ENCODE measurements at places on chromosomes 5 and 9.

- no peak for DNase-seq
Observed at GRCh38 chr5:137453483-137454080, 45.5 kb downstream of the SPOCK1 start.

GRCh38 chr9:69617006-69617405 is 55.2 kb downstream of the APBA1 start:
- DNase-seq = no peak

GRCh38 chr9:131732061-131732526 is 7.8 kb downstream of the RAPGEF1 start:
- DNase-seq = no peak

DNA sequence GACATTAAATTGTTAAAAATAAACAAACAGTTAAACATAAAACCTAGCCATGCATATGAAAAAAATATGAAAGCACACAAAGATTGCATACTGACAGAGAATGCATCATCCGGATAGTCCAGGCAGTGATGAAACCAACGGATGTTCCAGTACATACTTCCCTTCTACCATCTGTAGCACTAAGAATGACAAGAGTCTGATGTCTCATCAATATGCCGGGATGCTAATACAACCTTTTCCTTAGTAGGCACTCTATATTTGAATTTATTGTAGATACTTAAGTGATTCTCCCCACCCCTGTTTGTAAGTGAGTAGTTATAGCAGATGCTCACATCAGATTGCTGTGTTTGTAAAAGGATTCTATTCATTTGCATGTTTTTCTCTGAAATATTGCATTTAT is 571.2 kb upstream of the WWC1 start:
- no peak for DNase-seq

- DNase-seq = peak; percentile 50
Observed at GRCh38 chr5:157603333-157604190, 28.0 kb upstream of the ADAM19 start.

GRCh38 chr5:33167541-33167940 is 273.2 kb upstream of the TARS1 start:
- DNase-seq = no peak

- DNase-seq = no peak
Observed at GRCh38 chr9:76292658-76293057, 101.6 kb downstream of the RFK start.

DNA sequence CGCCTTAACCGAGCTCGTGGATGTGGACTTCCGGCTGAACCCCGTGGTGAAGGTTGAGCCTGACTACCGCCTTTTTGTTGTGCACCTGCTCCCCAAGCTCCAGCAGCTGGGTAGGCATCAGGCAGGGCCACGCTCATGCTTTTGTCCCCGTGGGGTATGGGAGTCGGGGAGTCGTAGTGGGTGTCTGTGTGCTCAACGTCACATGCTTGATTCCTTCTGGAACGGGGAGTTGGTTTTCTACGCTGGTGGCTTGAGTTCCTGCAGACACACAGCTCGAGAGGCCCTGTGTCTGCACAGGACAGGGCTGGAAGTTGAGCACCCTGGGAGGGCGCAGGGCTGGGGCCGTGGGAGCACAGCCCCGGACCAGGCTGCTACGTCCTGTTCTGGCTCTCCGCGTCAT is 8.0 kb downstream of the CEP72 start:
- DNase-seq = no peak

GRCh38 chr5:142849880-142850279 is 79.7 kb downstream of the ARHGAP26 start:
- no peak for DNase-seq

DNA sequence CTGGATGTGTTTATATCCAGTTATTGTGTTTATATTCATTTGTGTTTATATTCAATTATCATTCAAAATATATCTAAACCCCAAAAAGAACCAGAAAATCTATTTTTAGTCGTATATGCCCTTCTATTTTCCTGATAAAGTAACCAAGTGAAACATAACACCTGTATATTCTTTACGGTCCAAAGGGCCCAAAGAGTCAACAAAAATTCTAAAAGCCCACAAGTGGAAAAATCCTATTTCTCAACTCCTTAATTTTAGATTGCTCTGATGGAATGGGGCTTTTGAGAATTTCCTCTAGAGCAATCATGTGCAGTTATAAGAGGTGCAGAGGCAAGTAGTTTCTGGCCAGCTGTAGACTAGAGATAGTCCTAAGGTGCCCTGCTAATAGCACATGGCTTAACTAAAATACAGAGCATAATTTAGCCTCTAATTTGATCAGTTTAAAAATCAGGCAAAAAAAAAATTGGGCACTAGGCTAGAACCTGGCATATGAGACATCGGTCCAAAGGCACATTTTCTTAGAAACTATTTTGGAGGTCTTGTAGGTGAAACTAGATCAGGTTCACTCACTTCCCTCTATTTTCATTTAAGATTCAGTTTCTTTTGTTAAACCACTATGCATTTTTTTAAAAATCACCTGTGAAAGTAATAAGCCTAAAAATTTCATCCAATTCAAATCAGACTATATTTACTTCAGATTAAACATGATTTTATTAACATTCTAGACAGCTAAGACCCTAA is 256.0 kb downstream of the FBXL17 start:
- no peak for DNase-seq

DNA sequence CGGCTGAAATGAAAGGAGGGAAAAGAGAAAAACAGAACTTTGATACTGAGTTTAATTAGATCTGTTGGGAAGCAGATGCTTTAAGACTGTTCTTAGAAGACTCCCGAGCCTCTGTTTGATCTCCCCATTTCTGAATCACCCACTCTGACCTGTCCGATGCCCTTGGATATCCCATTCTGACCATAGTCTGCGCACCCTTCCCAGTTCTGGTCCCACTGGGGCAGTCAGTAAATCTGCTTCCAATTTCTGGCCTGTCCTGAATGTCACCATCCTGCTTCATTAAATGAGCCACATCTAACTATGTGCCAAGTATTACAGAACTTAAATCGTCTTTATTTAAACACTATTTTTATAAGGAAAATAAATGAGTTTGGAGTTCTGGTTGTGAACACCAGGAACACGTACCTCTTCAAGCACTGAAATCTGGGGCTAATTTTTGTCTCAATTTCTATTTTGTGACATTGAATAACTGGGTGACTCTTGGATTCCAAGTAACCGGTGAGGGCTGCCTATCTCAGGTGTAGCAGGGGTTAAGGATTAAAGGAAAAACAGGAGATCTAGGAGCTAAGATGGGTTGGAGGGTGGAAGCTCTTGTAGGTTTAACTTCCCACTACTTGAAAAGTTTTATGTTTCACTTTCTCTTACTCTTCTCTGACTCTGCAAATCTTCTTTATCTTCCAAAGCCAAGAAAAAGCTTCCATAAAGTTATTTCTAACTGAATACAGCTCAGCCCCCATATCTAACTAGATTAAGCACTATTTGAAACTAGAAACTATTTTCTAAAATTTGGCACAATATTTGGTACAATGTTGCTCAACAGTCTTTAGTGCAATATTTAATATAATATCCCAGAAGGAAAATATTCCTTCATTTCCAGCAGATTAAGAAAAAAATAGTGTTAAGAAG is 40.1 kb downstream of the ALDH1A1 start:
- no peak for DNase-seq

DNA sequence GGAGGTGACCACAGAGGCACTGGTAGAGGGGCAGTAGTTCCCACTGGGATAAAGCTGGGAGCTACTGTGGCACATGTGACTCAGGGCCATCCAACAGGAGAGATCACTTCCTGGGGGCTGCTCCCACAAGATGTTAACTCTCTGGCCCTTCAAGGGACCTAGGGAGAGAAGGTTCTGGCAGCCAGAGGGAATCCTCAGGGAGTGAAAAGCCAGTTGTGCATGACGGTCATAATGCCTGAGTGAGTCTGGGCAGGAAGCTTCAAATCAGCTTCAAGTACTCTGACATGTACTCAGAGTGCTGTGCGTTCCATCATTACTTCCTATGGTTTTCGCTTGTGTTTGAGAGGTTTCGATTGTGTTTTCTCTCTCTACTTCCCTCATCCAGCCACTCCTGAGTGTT is 388.5 kb downstream of the GABRG2 start:
- DNase-seq = no peak

DNA sequence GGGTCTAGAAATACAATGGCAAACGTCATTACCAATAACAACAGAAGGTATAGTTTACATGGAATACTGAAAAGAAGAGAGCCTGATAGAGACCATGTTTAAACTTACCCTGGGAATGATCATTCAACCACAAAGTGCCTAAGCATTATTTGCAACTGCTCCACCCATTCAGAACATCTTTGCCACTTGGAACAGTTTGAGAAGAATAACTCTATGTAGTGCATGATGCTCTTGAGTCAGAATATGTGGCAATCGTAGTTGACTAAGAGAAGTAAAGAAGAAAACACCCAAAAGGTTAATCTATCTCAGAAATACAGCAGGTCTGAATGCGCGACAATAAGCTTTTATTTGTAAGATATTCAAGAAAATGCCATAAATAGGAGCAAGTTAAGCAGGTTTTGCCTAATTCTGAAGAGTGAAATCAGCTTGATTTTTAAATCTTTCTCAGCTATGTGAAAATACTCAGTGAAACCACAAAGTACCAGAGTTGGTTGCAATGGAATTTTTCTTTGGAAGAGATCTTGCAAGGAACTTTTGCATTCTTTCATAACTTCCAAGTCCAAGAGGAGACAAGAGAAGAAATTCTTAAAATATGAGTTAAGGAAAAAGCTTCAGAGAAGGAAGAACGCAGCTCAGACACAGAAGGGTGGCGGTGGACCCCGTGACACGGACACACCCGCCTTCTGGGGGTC is 64.3 kb downstream of the HABP4 start:
- no peak for DNase-seq

GRCh38 chr5:37664551-37664950 is 175.3 kb downstream of the GDNF start:
- DNase-seq = no peak

DNA sequence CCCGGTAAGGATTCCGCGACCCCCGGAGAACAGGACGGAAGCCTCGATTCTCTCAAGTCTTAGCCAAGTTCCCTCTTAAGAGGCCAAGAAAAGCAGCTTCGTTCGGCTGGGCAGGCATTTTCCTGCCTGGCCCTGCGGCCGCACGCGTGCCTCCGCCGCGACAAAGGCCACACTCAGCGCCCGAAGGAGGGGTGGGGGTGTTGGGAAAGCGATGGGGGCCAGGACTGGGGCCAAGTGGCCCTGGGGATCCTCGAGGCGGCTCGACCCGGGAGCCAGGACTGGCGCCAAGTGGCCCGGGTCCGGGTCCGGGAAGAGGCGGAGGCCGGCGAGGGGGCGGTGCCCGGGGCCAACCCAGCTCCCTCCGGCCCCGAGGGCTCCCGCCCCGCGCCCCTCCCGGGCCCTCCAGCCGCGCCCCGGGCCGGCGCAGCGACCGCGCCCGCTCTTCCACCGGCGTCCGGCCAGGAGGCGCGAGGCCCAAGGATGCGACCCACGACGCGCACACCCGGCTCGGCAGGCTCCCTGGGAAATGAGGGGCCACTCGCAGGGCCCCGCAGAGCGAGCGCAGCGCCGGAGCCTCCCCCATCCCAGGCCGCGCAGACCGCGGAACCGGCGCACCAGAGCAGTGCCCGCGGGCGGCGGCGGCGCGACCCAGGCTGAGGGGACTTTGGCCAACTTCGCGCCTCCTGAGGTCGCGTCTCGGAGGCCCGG is 756 bp downstream of the VAV2 start:
- no peak for DNase-seq

DNA sequence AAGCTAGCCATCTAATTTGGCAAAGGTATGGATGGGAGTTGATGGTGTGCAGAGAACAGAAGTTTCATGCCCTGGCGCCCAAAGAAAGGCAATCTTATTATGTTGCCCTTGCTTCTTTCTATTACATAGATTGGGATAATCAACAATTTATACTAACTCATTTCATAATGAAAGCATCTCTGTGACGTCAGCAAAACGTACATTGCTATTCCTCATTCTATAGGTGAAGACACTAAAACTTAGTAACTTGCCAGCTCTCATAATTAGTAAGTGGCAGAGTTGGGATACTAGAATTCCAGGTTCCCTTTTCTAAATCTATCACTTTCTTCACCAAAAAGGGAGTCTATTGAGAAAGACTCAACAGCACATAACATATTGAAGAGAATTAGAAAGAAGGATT is 374.8 kb downstream of the NR2F1-AS1 start:
- DNase-seq = no peak

GRCh38 chr5:1652873-1653697 is 129.3 kb upstream of the LPCAT1 start:
- no peak for DNase-seq

GRCh38 chr5:141919218-141920119 is 4.2 kb upstream of the DELE1 start:
- no peak for DNase-seq

DNA sequence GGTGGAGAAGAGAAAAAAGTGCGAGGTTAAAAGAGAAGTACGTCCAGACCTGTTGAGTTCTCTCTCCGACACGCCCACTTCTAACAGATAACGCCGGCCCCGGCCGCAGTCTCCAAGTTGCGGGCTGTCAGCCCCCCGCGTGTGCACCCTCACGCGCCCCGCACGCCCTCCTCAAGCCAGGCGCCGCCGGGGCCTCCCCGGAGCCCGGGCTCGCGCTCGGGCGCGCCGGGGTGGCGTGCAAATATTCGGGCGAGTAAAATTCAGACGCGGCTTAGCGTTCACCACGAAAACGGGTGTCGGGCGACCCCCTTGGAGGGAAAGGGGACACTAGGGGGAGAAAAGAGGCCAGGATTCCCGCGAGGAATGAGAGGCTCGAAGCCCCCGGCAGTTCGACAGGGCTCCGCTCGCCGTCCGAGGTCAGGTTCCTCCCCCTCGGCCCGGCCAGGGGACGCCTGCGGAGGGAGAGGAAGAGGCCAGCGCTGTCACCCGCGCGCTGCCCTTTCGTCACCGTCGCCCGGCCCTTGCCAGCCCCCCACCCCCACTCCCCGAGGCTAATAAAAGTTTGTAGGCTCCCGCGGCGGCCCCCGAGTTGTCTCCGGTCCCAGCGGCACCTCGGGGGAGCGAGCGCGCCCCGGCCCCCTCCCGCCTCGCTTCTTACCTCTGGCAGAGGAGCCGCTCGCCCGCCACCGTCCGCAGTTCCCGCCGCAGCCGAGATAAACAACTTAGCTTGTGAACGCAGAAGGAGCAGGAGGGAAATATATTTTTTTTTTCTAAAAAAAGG is 743 bp downstream of the NR3C1 start:
- DNase-seq = peak; percentile 30

GRCh38 chr9:30732060-30732459 is 1652.4 kb upstream of the ACO1 start:
- DNase-seq = no peak

- no peak for DNase-seq
Observed at GRCh38 chr5:33300209-33300742, 140.5 kb upstream of the TARS1 start.

Data from stimulated activated CD8-positive, alpha-beta memory T cell treated with anti-CD3 and anti-CD28 coated beads, Interleukin-7, amount 100 ng/mL, for 4 hours (primary cell).